ENCODE measurements at places on chromosomes 5 and 9. TPM values are rescaled to one million over a fixed set of nuclear protein-coding genes. Genes with fewer than 3 reads are reported as not detected.

The AMBP gene
- total RNA-seq = not detected

The CCDC171 gene
- 2.4 TPM for total RNA-seq

The PDZD2 gene
- 0.42 TPM for total RNA-seq

The LCN12 gene
- total RNA-seq = 1.2 TPM

The AJM1 gene
- total RNA-seq = 3.1 TPM

The PCSK5 gene
- total RNA-seq = 5.3 TPM

The APBA1 gene
- 0.23 TPM for total RNA-seq

The ZCCHC9 gene
- 39.8 TPM for total RNA-seq

The KCTD16 gene
- total RNA-seq = 0.16 TPM

The JAKMIP2 gene
- 0.98 TPM for total RNA-seq

The SFXN1 gene
- total RNA-seq = 506 TPM

The SLC45A2 gene
- not detected for total RNA-seq

The LCN9 gene
- not detected for total RNA-seq

The INSL4 gene
- total RNA-seq = not detected

The ZNF462 gene
- total RNA-seq = 0.23 TPM

The TMEFF1 gene
- total RNA-seq = 0.14 TPM

The GMCL2 gene
- total RNA-seq = not detected
